ENCODE measurements at places on chromosomes 5 and 9. TPM values are rescaled to one million over a fixed set of nuclear protein-coding genes. Genes with fewer than 3 reads are reported as not detected.

- DNase-seq, result no peak
Observed at GRCh38 chr5:133474851-133475590, 137.3 kb downstream of the FSTL4 start.

DNA sequence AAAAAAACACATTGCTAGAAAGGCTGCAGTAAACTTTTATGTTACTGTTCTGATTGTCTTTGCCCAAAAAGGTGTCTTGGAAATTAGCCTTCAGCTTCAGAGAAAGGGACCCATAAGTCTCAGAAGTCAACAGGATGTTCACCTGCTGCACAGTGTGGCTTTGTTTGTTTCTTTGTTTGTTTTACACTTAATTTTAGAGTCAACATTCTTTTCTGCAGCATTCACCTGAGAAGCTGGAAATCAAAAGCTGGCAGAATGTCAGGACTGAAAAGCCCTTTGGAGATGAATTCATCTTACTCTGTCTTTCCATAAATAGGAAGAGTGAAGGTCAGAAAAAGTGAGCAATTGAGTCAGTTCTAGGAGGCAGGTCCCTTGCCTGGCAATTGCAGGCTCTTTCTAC lies 170.0 kb downstream of the PAPPA start:
- DNase-seq, result no peak

DNA sequence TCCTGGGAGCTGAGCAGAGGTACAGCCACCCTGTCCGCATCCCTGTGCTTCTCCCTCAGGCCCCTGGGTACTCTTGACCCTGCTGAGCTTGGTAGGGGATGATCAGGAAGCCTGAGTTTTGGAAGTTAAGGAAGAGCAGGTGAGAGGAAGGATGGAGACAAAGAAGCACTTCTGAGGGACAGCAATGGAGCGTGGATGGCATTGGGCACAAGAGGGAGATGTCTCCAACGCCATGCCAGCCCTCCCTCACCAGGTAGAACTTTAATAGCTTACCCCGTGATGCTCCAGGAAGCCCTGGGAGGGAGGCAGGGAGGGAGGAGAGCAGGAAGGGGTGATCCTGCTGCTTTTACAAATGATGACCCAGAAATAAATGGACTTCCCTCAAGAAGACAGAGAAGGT lies 29.9 kb upstream of the SMU1 start:
- no peak for DNase-seq

DNA sequence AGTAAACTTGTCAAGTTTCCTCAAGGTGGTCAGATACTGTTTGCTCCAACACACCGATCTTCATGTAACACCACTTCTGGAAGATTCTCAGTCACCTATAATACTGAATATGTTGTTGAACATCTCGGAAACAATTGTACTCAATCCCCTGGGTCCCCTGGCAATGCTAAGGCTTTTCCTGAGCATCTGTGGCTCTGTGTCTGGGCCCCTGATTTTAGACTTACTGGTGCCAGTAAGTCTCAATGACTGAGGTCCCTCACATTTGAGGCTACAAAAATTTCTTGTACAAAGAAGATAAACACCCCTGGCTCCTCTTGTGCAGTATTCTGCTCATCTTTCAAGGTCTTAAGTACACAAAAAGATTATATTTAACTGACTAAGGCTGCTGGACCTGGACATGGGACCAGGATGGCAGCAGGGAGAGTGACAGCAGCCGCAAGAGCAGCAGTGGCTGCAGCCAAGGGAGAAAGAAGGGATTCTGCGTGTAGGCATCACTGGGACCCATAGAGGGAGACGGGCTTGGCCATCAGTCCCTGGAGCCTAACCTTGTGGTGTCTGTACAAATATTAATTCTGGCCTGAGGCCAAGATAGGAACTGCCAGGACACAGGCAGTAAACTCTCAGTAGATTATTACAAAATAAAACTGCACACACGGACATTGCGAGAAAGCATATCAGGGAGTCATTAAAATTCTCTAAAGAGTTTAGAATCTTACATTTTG lies 49.0 kb upstream of the TNPO1 start:
- DNase-seq, result no peak

DNA sequence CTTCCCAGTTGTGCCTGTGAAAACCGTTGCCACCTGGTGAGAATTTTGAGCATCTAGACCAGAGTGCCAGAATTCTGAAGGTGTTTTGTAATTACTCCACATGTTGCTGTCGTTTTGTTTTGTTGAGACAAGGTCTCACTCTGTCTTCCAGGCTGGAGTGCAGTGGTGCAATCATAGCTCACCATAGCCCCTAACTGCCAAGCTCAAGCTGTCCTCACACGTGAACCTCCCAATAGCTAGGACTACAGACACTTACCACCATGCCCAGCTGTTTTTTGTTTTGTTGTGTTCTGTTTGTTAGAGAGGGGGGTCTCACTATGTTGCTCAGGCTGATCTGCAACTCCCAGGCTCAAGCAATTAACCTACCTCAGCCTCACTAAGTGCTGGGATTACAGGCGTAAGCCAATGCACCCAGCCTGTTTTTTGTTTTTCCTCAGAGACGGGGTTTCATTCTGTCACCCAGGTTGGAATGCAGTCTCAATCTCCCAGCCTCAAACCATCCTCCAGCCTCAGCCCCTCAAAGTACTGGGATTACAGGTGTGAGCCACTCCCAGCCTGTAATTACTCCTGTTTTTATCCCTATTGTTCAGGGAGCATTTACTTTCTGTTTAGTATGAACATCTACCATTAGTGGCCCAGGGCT lies 121.1 kb upstream of the DMRT1 start:
- DNase-seq, result no peak

- no peak for DNase-seq
Observed at GRCh38 chr5:179438011-179438441, 92.8 kb upstream of the ADAMTS2 start.

The GMCL2 gene
- not detected for total RNA-seq
